ENCODE measurements at places on chromosomes 2 and 18. TPM values are rescaled to one million over a fixed set of nuclear protein-coding genes. Genes with fewer than 3 reads are reported as not detected.

The RNMT gene
- 18.2 TPM for polyA plus RNA-seq

The SP9 gene
- polyA plus RNA-seq, result not detected

DNA sequence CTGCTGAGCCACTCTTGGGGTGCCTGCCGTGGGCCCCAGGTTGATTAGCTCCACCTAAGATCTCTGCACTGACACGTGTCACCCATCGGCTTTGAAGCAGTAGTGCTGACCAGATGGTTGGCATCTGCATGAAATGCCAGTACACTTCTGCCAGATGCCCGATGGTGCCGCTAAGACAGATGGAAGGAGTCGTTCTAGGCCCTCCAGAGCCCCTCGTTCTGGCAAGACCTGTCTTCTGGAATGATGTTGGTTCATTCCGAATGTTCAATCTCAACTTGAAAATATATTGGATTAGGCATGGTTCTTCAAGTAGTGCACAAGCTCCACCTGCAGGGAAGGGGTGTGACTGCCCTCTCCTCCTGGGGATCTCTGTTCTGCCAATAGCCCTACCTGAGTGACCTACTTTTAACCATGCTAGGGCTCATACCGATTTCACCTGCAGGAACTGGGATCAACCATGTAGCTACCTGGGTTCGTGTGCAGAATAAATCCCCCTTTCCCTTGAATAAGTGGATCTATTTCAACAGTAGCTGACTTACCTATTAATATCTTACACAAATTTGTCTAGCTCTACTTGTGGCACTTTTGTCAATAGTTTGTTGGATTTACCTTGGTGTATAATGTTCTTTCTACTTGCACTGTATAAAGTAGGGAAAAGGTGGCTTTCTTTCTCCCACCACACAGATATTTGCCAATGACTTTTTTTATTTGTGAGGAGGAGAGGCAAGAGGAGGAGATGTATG, 342.6 kb downstream of the CTNNA2 start:
- no peak for DNase-seq

DNA sequence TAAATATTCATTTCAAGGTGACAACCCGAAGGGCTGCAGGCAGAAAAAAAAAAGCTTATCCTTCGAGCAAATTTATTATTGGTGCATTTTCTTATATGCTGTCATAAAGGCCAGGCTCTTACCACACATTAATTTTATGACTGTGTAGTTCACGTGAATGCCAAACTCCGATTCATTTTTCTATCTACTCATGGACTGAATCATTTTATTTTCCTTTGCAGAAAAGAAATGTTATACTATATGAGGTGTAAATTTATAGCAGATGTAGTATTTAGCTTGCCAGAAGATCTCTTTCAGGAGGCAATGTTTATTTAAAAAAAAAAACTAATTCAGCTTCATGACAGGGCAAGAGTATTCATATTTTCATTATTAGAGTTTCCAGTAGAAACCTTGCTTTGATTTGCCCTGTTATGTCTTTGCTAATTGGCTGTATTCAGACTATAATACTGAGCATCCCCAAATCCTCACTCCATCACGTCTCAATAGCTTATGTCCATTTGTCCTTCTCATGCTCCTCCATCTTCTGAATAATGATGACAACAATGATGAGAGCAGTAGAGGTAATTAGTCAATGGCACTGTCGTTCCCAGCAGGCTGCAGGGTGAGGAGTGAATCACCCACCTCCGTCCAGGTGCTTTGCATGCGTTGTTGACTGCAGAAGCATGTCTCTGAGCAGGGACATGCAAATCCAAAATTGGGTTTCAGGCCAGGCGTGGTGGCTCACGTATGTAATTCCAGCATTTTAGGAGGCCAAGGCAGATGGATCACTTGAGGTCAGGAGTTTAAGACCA, 101.1 kb upstream of the RAB12 start:
- DNase-seq, result no peak

- no peak for DNase-seq
Observed at GRCh38 chr2:11024687-11025086, 113.0 kb downstream of the KCNF1 start.

DNA sequence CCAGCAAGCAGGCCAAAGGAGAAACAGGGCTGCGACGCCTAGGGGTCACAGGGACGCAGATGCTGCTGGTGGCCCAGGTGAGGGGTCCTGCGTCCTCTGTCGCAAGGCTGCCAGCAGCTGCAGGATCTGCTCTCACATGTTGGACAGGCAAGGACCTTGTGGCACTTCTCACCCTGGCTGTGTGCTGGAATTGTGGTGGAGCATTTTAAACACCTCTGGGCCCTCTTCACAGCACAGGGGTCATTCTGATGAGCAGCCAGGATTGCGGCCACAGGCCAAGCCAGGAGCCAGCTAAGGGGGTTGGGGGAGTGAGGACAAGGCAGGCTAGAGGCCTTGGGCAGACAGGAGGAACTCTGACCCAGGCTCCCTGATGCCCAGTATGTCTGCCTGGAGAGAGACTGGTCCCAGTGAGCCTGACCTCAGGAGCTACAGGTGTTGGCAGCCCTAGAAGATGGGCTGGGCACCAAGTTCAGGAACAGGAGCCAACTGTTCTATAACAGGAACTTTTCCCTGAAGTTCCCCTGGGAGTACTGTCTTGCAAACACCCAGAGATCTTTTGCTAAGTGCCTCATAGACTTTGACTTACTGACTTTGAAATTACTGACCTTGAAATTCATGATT, 40.2 kb downstream of the EFR3B start:
- no peak for DNase-seq

DNA sequence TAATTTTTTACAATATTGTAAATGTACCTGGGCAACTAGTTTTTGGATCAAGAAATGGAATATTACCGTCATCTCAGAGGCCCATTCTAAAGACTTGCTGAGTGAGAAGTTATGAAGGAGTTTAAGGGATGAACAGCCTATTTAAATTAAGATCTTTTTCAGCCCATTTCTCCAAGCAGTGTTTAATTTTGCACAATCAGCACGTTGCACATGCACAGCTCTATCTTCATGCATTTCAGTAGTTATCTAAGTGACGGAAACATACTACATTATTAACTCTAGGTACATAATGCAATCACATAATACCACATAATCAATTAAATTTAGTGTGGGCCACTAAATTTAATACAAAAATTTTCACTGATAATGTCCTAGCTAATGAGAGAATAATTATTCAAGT, 582.1 kb upstream of the DSEL start:
- DNase-seq, result no peak

DNA sequence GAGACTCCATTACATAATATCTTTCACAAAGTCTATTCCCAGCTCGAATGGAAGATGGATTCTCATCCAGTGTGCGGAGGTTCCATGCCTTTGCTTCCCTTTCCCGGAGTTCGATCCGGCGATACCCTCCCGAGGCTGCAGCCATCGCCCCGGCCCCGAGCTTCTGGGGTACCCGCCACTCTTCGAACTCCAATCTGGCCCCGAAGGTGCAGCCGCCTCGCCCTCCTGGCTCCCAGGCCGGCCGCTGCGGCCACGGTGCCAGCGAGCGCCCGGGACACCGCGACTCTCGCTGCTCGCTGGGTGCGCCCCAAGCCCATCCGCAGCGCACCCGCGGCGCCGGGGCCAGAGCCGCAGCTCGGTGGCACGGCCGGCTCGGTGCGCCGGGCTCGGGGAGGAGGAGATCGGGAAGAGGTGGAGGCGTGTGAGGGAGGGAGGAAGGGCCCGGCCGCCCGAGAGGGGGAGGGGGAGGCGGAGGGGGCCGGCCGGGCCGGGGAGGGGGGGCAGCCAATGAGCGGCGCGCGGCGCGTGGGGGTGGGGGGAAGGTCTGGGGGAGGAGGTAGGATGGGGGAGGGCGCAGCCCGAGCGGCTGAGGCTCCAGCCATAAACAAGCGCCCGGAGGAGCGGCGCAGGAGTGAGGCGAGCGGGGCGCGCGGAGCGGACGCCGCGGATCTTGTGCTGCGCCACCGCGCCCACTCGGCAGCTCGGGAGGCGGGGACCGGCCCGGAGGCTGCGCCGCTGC, at the start of gene CRIM1:
CRIM1 (plus strand) TSS at position 628 of the 739 bp plus-strand sequence. CDS start 515 bp downstream, outside the sequence.
- DNase-seq, result peak; percentile 94

DNA sequence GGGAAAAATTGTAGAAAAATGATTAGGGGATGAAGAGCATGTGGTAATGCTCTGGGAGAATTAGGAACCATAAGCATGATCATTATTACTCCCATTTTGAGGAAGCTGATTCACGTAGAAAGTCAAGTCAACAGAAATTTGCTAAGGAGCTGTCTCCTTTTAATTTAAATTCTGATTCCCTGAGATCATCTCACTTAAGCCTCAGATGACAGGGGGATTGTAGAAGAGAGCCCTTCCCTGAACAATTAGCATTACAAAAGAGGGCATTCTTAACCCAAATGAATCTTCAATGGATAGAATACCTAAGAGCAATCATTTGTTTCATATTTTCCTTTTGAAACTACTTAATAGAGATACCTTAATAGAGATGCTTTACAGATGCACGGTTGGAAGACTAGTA, 267.9 kb downstream of the NYAP2 start:
- DNase-seq, result no peak

GRCh38 chr18:74577019-74577418, 20.7 kb upstream of the ZNF407 start:
- DNase-seq, result no peak

DNA sequence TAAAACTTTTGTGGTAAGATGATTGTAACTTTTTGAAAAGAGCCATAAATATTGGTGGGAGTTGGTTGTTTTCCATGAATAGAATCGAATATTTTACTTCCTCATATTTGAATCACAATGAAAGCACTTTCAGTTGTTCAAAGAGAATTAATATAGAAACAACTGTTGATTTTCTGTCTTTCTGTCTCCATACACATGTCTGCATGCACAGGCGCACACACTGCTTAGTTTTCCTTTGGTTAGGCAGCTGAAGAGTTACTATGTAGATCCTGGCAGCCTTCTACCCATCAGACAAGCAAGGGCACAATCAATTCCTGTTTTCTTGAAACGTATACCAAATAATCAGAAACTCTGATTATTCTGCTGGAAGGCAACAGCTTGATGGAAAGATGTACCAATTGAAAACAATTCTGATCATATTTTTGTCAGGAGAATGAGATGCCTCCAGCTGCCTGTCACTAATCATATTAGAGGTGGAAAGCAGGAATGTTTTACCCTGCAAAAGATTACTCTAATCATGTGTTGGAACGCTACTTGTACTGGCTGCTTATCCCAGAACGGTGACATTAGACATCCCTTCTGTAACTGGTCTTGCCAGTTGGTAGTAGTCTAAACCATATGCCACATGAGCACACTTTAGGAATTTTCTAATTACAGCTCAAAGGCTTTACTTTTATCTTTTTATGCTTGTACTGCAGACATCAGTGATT, 24.0 kb downstream of the SPATS2L start:
- no peak for DNase-seq

DNA sequence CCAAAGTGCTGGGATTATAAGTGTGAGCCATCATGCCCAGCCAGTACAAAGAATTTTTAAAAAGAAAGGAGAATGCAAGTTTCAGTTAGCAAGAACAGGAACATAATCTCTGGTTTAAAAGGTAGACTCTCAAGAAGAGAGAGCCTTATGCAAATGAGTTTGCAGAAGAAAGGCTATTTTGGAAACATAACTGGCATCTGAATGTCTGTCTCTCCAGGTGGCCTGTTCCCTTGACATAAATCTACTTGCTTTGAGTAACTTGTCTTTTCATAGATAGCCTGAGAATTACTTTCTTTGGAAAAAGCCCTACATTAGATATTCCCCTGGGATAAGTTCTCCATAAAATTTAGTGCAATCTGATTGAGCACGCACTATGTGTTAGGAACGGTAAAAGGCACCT, 109.6 kb downstream of the ICOS start:
- no peak for DNase-seq

GRCh38 chr2:197704434-197705120, 592 bp upstream of the MARS2 start:
- no peak for DNase-seq

- no peak for DNase-seq
Observed at GRCh38 chr18:8221452-8221851, 387.8 kb upstream of the RAB12 start.

DNA sequence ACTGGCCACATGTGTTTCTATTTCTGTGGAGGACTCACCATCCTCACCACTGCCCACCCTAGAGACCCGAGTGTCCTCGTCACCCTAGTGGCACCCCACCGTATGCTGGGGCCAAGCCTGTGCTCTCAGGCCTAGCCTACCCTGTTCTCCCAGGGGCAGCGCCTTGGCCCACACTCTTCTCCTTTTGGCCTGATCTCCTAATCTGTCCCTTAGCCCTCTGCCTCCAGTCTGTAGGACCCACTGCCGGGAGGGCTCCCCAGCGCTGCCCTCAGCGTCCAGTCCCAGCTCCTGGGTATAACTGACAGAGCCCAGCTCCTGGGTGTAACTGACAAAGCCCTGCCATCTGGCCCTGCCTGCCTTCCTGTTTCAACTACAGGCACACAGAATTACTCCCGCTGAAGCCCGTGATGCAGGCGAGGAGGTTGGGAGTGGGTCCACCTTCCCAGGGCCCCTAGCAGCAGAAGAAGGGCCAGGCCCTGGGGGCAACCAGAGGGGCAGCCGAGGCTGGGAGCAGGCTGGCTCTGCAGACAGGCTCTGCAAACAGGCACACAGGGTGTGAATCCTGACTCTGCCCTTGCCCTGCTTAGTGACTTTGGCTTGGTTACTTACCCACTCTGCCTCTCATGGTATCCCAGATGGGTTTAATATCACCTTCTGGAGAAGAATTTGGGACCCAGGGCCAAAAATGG, 25.6 kb upstream of the PTMA start:
- DNase-seq, result no peak
